NCI-H146 (cell line): ENCODE measurements at places on chromosomes 3 and 15.

GRCh38 chr15:39127151-39127790 is 453.6 kb upstream of the THBS1 start:
- DNase-seq = no peak

DNA sequence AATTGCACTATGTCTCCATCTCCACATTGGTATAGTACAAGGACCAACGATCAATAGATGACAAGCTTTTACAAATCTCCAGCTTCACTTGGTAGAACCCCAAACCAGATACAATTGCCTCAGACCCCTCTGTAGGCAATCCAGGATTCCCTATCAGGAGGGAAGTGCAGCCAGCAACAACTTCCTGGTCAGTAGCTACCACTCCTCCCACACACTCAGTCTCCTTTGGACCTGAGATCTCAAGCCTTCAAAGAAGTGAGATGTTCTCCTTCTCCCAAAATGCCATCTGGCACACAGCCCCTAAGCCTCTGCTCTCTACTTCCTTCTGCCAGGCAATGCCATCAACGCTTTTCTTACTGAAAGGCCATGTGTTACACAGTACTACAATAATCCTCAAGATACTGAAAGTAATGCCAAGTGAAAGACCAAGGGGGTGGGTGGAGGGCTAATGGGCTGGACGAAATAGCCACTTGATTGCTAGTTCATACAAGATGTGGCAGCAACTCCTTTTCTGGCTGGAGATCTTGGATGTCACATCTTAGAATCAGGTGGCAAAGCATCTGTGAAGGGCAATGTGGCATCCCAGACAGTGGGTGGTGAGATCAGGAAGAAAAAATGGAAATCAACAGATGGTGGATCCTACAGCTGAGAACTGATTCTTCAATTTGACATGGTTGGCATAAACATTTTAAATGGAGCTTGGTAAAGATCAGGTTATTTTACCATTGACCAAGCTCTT is 75.3 kb upstream of the ACP3 start:
- DNase-seq = no peak

DNA sequence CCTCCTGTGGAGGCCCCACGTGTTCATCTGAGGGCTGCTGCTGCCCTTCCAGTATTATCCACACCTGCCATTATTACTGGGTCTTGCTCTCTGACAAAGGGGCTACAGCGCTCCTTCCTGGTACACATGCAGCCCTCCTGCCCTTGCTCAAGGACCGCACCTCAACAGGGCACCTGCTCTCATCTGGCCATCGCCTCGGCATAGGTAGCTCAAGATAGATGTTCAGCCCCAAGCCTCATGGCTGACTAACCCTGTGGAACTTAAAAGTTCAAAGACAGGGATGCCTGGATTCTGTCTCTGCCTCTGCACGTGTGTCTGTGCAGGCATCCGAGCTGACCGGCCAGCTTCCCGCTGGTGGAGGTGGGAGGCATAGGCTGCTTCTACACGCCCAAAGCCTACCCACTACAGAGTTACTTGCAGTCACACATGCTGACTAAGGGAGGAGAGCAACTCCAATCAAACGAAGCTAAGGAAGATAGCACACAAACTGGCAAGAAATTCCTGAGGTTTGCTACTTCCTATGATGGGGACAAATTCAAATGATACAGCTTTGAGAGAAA is 152.5 kb upstream of the ATP10A start:
- DNase-seq = no peak

GRCh38 chr3:64459711-64460110 is 228.1 kb downstream of the ADAMTS9 start:
- no peak for DNase-seq

DNA sequence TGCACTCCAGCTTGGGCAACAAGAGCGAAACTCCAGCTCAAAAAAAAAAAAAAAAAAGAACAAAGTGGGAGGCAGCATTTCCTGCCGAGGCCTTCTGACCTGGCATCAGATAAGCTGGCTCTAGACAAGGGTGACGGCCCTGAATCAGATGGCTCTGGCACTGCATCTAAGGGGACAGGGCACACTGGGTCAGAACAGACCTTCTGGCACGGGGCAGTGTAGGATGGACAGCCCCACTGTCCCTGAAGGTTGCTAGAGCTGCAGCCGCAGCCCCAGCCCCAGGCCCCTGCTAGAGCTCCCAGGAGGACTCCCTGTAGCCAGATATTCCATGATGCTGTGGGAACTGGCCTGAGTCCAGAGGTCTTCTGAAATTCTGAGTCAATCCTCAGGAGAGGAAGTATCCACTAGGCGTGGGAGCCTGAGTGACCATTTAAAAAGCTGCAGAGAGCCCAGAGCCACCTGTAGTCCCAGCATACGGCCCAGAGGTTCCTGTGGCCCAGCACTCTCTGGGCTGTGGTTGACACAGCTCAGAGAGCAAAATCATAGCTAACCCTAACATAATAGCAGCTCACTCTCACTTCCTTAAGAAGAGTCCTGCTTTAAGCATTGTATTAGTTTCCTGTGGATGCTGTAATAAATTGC is 69.2 kb upstream of the MFGE8 start:
- no peak for DNase-seq

GRCh38 chr15:74062671-74063070 is 19.7 kb downstream of the GOLGA6A start:
- DNase-seq = no peak

DNA sequence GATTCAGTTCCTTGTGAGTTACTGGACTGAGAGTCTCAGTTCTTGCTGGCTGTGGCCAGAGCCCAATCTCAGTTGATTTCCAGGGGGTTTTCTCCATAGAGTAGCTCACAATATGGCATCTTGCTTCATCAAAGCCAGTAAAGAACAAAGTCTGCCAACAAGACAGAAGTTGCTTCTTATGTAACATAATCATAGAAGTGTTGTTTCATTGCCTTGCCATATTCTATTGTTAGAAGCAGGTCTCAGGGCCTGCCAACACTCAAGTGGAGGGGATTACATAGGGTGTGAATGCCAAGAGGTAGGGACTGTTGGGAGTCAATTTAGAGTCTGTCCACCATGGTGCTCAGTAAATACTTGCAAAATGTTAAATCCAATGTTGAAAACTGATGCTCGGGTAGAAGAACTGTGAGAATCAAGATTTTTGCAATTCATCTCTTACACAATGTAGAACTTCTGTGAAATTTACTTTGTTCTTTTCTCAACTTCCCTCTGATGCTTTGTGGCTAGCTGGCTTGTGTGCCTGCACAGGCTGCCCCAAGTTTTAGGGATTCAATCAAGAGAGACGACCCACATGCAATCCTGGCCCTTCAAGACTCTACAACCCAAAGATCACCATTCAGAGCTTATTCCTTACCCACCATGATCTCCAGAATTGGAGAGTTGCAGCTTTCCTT is 13.3 kb upstream of the PXYLP1 start:
- DNase-seq = no peak

- no peak for DNase-seq
Measured at GRCh38 chr3:12658593-12659058, 5.3 kb downstream of the RAF1 start.

GRCh38 chr15:64349375-64349774 is 6.6 kb downstream of the CSNK1G1 start:
- no peak for DNase-seq

DNA sequence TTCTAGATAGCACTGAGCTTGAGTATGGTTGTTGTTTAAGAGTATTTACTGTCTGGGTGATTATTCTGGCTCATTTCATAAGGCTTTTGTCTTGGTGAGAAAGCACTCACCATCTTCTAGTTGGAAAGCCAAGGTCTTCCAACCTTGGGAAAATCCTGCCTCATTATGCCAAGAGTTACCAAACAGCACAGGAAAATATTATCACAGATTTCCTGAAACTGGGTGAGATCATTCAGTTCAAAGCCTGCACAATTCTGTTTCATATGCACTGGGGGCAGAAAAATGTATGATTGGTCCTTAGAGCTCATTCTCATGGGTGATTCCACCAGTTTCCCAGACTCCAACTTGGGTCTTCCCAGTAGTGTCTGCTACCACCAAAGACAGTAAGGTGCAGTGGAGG is 291.8 kb downstream of the RORA start:
- DNase-seq = no peak

DNA sequence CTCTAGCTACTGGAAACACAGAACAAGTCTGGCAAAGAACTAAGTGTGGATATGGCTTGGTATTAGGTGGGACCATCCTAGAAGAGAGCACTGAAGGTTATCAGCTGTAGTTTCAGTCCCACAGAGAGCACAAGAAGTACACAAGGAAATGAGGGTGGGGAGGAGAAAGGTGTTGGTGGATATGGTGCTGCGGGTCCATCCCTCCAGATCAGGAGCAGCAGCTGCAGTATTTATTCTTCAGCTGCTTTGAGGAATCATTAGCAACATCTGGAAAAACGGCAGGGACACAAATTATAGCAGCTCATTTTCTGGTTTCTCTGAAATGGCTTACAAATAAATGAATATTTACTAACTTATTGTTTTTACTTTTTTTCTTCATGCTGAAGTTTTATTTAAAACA is 29.0 kb downstream of the CD80 start:
- DNase-seq = no peak

DNA sequence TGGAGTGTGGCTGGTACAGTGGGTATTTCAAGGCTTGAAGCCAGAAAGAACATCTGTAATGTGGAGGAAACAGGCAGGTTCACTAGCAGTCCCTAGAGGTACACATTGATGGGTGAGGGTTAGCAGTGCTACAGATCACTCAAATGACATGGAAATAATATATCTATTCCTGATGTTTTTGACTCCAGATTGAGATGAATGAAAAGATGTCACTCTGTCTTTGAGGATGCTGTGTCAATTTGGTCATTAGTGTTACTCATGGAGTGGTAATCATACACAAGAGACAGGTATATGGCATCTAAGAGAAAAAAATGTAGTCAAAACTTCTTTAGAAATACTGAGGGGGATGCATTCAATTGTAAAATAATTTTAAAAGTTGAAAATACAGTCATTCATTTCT is 135.1 kb downstream of the ZIC1 start:
- DNase-seq = no peak

DNA sequence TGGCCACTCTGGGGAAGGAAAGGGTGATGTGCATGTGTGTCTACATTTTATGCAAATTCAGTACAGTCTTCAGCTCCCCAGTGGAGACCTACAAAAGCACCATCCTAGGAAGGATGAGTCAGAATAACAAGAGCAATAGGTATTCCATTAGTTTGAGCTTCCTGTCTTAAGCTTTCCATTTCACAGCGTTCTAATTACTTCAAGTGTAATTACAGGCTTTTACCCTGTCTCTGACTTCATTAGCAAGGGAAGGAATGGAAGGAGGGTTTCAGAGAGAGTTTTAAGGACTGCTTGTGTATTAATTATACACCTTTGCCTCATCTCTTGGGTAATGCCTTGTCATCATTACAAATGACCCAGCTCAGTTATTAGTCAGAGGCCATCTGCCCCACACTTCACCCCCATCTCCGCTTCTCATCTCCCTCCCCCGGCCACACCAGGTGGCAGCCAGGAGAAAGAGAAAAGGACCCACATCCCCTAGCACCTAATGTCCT is 202.8 kb upstream of the MRPL3 start:
- DNase-seq = no peak

DNA sequence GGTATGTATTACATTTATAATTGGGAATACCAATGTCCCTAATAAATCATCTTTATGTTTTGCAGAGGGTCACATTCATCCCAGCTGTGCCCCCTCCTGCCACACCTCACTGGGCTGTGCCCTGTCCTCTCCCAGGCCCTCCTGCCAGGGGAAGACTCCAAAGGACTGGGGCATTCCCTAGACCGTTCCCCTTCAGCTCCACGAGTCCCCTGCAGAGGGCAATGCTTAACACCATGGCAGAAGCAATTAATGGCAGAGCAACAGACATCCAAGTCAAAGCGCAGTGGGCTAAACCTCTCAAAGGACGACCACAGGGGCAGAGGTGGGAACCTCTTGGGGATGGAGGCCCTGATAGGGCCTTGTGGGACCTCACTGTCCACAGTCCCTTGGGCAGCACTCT is 71.3 kb upstream of the SEC13 start:
- DNase-seq = peak; percentile 14

GRCh38 chr3:22361521-22361920 is 610.5 kb upstream of the ZNF385D start:
- DNase-seq = no peak

DNA sequence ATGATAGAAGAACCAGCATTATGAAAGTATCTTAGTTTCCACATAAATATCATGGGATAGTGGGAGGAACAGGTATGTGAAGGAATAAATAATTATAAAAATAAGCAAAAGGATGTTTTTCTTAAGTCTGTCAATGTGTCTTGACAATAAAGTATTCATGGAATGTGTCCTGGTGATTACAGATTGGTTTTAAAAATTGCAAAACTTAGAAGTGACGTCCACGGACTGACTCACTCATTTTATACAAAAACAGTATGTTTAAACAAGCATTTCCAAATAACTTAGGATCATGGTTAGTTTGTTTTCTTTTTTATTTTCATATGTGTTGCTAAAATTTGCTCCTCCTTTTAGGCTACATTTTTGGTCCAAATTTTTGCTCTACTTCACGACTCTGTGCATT is 687.0 kb upstream of the NECTIN3 start:
- DNase-seq = no peak
